ENCODE measurements at places on chromosomes 12 and 14. TPM values are rescaled to one million over a fixed set of nuclear protein-coding genes. Genes with fewer than 3 reads are reported as not detected.

The ARHGAP9 gene
- 10.7 TPM for total RNA-seq

The KCNC2 gene
- 2.2 TPM for total RNA-seq

The PTHLH gene
- total RNA-seq, result 0.99 TPM

The CLBA1 gene
- total RNA-seq, result 17.3 TPM

The GDF3 gene
- 0.64 TPM for total RNA-seq

The BIN2 gene
- total RNA-seq, result 4.3 TPM

The PPP4R4 gene
- total RNA-seq, result 0.06 TPM

Measured in metanephros (tissue), 2 donors.